ENCODE measurements at places on chromosomes 6 and 20. TPM values are rescaled to one million over a fixed set of nuclear protein-coding genes. Genes with fewer than 3 reads are reported as not detected.

GRCh38 chr20:24098886-24099285 is 110.3 kb upstream of the GGTLC1 start:
- no peaks in the 10 kb centered on the region for H3K27me3 ChIP-seq
- DNase-seq = peak; percentile 28
- no peaks in the 10 kb centered on the region for H3K36me3 ChIP-seq
- no peak overlapping the region for H3K27ac ChIP-seq

DNA sequence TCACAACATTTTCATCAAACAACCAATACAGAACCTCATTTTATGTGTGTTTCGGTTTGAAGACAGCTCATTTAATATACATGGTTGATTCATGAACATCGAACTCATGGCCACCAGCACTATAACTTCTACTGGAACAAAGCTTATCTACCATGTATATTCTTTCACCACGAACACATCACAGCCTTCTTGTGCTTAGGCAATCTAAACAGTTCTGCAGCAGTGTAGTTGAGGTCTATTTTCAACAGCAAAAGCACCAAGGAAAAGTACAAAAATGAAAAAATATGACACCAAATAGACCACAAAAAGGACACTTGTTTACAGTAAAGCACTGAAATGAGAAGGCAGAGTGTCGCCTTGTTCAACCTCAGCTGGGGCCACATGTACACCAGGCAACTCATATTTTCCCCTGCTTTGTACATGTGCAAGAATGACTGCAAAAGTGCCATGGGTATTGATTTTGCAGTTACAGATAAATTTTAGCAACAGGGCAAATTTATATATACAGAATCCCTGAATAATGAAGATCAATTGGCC is 25.8 kb upstream of the KCNK5 start:
- no peaks in the 10 kb centered on the region for H3K36me3 ChIP-seq
- no peak overlapping the region for H3K27ac ChIP-seq
- H3K4me3 ChIP-seq = no peak overlapping the region
- no peak for DNase-seq
- no peaks in the 10 kb centered on the region for H3K27me3 ChIP-seq

- no peak overlapping the region for H3K4me3 ChIP-seq
- DNase-seq = no peak
- no peaks in the 10 kb centered on the region for H3K4me1 ChIP-seq
Observed at GRCh38 chr6:84766118-84766798, 1.9 kb upstream of the TBX18 start.

DNA sequence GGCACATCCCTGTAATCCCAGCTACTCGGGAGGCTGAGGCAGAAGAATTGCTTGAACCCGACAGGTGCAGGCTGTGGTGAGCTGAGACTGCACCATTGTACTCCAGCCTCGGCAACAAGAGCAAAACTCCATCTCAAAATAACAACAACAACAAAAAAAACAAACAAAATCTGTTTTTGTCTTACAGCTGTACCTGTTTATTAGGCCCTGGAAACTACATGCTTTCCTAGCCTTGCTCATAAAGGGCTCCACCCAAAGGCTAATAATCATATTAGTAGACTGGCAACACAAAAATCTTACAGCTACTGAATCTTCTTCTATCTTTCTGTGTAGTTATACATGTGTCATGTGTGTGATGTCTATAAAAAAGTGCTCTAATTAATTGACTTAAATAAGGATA is 503.9 kb upstream of the EYS start:
- H3K4me1 ChIP-seq = no peaks in the 10 kb centered on the region
- no peaks in the 10 kb centered on the region for H3K27me3 ChIP-seq
- H3K36me3 ChIP-seq = no peaks in the 10 kb centered on the region
- DNase-seq = no peak
- H3K27ac ChIP-seq = no peak overlapping the region

- no peak overlapping the region for H3K4me3 ChIP-seq
- H3K27ac ChIP-seq = no peak overlapping the region
- no peaks in the 10 kb centered on the region for H3K27me3 ChIP-seq
- H3K36me3 ChIP-seq = no peaks in the 10 kb centered on the region
- no peaks in the 10 kb centered on the region for H3K4me1 ChIP-seq
Observed at GRCh38 chr20:48841875-48842529, 14.2 kb upstream of the PREX1 start.

The EPB41L1 gene
- 23.8 TPM for polyA plus RNA-seq

The OR2J3 gene
- not detected for polyA plus RNA-seq
